Hindlimb muscle (tissue), 1 donor: ENCODE measurements at places on chromosomes 4 and X.

DNA sequence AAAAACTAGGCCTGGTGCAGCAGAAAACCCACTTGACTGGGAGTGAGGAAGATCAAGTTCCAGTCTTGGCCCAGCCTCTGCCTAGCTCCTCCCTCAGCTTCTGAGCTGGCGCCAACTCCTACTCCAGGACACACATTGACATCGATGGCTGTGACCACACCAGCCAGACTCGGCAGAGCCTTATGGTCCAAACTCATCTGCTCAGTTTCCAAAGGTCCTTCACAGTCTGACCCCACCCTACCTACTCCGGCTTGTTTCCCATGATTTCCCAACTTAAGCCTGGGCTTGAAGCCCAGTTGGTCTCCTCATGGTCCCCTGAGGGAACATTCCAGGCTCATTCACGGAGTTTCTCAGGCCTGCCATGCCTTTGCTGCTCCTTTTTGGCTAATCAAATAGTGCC is 10.1 kb downstream of the ELF4 start:
- no peak for DNase-seq

DNA sequence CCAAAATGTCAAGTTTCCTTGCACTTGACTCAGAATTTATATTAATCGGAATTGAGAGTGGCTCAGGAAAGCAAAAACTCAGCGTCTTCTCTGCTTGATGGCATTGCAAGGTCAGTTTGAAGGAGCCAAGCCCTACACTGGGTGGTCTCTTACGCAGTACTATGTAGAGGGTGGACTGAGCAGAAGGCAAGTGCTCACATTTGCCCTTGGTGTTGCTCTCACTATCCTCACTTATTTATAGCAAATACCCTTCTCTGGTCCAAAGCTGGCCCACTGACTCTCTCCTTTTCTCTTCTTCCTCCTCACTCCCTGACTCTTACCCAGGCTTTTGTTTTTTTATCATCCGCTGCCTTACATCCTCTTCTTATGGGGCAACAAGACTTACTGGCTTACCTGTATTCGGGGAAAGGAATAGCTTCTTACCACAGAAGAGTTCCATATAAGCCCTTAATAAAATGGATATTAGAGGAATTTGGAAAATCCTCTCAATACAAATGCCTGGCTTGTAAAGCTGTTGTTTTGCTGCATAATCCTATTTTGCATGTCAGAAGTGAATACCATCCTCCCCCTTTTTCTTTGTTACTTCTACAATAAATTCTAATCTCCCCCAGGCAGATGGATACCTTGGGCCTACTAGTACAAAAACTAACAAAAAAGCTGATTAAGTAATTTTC is 24.8 kb upstream of the GATB start:
- DNase-seq = no peak

DNA sequence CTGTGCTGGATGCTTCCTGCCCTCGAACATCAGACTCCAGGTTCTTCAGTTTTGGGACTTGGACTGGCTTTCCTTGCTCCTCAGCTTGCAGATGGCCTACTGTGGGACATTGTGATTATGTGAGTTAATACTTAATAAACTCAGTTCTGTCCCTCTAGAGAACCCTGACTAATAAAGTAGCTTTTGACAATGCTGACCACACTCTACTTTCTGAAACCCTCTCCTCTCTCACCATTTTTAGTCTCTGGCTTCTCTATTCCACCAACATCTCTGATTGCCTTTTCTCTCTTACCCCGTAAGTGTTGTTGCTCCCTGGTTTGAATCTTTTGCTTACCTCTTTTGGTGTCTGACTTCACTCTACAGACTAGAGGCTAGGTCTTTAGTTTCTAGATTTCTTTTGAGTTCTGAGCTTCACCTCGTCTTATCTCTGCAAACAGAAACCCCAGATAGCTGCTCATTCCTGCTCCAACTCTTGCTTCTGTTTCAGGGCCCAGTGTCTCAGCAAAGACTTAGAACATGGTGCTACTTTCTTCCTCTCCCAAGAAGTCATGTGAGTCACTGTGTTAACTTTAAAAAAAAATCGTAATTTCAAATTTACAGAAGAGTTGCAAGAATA is 11.4 kb downstream of the TMSB4X start:
- no peak for DNase-seq

GRCh38 chr4:169898095-169898494 is 128.1 kb downstream of the MFAP3L start:
- DNase-seq = no peak

- DNase-seq = no peak
These were observed 698 bp downstream of the AFF1 start for GRCh38 chr4:86935566-86935852.
